ENCODE measurements at places on chromosomes 5 and 9.
A peak's percentile ranks its signal among the peaks of the same experiment; 100 is the strongest.

GRCh38 chr9:114396558-114397218 is 8.9 kb upstream of the AKNA start:
- DNase-seq = peak; percentile 91

- DNase-seq = no peak
Measured at GRCh38 chr5:143456952-143457547, 53.6 kb upstream of the NR3C1 start.

- DNase-seq = no peak
Measured at GRCh38 chr5:50853151-50853550, 186.7 kb downstream of the PARP8 start.

DNA sequence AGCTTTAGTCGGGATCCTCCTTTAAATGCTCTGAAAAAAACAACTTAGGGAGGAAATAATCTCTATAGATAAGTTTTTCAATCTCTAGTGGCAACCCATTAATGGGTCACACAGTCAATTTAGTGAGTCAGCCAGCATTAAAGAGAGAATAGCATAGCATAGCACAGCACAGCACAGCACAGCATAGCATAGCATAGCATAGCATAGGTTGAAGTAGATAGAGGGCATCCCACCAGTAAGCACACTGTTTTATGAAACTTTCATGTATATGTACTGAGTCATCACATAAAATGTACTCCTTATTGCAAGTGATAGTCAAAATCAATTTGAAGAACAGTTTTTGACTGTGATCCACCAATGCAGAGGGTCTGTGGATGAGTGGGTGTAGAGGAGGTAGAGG is 522.9 kb downstream of the CCDC171 start:
- DNase-seq = no peak

GRCh38 chr5:160466116-160466515 is 44.5 kb downstream of the PTTG1 start:
- DNase-seq = no peak

- no peak for DNase-seq
Measured at GRCh38 chr9:99851500-99851822, 29.8 kb downstream of the NR4A3 start.

DNA sequence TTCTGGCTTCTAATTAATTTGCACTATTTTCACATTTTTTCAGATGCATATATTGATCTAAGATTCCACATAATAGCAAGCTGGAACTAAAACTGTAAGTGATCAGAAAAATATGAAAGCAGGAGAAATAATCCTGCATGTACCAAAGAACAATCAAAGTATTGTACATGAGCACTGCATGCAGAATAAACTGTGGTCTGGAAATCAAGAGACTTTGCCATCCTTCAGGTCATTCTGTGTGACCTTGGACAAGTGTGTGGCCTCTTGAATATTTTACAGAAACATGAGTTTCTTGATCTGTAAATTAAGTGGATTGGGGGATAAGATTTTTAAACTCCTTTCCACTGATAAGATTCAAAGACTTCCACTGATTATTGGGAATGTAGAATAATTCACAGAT is 99.2 kb upstream of the GNAQ start:
- no peak for DNase-seq

DNA sequence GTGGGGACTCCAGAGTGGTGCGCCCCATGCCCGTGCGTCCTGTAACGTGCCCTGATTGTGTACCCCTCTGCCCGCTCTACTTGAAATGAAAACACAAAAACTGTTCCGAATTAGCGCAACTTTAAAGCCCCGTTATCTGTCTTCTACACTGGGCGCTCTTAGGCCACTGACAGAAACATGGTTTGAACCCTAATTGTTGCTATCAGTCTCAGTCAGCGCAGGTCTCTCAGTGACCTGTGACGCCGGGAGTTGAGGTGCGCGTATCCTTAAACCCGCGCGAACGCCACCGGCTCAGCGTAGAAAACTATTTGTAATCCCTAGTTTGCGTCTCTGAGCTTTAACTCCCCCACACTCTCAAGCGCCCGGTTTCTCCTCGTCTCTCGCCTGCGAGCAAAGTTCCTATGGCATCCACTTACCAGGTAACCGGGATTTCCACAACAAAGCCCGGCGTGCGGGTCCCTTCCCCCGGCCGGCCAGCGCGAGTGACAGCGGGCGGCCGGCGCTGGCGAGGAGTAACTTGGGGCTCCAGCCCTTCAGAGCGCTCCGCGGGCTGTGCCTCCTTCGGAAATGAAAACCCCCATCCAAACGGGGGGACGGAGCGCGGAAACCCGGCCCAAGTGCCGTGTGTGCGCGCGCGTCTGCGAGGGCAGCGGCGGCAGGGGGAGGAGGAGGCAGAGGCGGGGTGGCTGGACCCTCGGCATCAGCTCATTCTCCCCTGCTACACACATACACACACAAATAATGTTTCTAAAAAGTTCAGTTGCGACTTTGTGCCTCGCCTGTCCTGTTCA is 668 bp downstream of the GLIS3 start:
- peak; percentile 51 for DNase-seq

GRCh38 chr5:60811105-60811504 is 33.0 kb downstream of the ELOVL7 start:
- DNase-seq = no peak

- DNase-seq = no peak
Measured at GRCh38 chr5:160555971-160556631, 134.4 kb downstream of the PTTG1 start.

GRCh38 chr9:78072586-78073199 is 41.1 kb upstream of the GNAQ start:
- no peak for DNase-seq

DNA sequence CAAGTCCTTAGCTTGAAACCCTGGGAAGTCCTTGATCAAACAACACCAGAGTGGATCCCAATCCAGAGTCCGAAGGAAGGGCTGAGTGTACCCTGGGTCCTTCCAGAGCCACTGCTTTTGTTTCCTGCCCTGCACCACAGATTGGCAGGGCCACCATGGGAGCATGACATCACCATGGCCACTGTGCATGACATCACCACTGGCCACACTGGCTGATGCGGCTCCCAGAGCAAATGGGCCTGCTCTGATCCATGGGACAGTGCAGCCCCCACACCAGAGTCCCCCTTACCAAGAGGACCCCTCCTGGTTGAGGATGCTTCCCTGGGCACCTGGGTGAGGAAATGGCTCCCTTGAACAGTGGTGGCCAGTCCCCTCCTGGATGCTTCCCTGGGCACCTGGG is 9.9 kb downstream of the SLC6A3 start:
- no peak for DNase-seq

GRCh38 chr5:68189613-68190012 is 25.9 kb upstream of the PIK3R1 start:
- DNase-seq = no peak

DNA sequence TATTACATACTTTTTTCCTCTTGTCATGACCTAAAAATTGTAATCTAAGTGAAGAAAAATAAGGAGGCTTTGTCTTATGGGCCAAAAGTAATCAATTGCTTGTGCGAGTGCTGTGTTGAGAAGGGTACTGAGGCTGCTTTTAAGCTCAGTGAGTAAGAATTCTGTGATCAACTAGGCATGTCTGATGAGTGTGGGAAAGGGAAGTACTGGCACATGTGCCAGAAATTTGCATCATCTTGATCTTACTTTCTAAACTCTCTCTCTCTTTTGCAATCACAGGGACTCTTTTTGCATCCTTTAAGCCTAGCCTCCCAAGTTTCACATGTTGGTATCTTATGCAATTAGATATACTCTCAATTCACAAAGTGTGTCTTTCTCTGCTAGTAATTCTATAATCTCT is 329.9 kb downstream of the KIF4B start:
- peak; percentile 33 for DNase-seq

- no peak for DNase-seq
Measured at GRCh38 chr5:170630226-170630625, 126.4 kb downstream of the KCNIP1 start.

- peak; percentile 16 for DNase-seq
Measured at GRCh38 chr5:31948006-31948405, 226.1 kb downstream of the GOLPH3 start.

- no peak for DNase-seq
Measured at GRCh38 chr5:95895771-95896170, 65.9 kb downstream of the ELL2 start.

GRCh38 chr9:12923468-12924009 is 148.7 kb downstream of the LURAP1L start:
- DNase-seq = no peak
